Kidney (tissue), 22 donors: ENCODE measurements at places on chromosomes 16 and 17. TPM values are rescaled to one million over a fixed set of nuclear protein-coding genes. Genes with fewer than 3 reads are reported as not detected.

- H3K36me3 ChIP-seq: no peaks in the 10 kb centered on the region
- no peak overlapping the region for H3K4me3 ChIP-seq
- no peak for DNase-seq
- no peaks in the 10 kb centered on the region for H3K4me1 ChIP-seq
- H3K27me3 ChIP-seq: no peaks in the 10 kb centered on the region
These were observed 72.2 kb downstream of the XPO6 start for GRCh38 chr16:28139530-28139929.

GRCh38 chr16:68470461-68471150, 22.3 kb upstream of the SMPD3 start:
- H3K27ac ChIP-seq: no peak overlapping the region
- H3K36me3 ChIP-seq: no peaks in the 10 kb centered on the region
- no peak overlapping the region for H3K4me3 ChIP-seq
- no peak for DNase-seq
- H3K27me3 ChIP-seq: no peaks in the 10 kb centered on the region

DNA sequence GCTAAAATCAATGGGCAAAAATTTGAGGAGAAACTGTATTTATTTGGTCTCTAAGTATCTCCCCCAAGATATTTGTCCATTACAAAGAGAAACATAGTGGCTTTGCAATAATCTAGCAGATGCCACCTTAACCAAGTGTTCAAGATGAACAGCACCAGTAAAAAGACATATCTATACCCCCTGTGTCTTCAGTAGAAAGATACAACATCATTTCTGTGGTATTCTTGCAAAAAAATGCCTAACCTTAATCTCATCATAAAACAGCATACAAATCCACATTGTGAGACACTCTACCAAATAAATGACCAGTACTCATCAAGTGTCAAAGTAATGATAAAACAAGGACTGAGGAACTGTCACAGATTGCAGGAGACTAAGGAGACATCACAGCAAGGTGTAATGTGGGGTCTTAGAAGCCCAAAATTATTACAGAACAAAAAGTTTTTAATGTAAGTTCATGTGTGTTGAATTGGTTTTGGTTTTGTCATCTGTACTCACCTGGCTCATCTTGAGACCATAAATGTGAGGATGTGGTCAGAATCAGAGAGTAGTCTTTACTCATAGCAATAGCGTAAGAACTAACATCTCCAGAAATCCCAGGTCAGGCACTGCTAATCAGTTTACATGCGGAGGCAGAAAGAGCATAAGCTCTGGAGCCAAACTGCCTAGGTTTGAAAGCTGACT, 77.2 kb downstream of the AATF start:
- no peak overlapping the region for H3K4me3 ChIP-seq
- no peaks in the 10 kb centered on the region for H3K27me3 ChIP-seq
- no peaks in the 10 kb centered on the region for H3K4me1 ChIP-seq
- H3K27ac ChIP-seq: no peak overlapping the region

GRCh38 chr17:12952012-12952411, 65.8 kb downstream of the ELAC2 start:
- no peaks in the 10 kb centered on the region for H3K27me3 ChIP-seq
- no peak for DNase-seq
- H3K36me3 ChIP-seq: no peaks in the 10 kb centered on the region
- H3K4me3 ChIP-seq: no peak overlapping the region
- no peaks in the 10 kb centered on the region for H3K4me1 ChIP-seq

DNA sequence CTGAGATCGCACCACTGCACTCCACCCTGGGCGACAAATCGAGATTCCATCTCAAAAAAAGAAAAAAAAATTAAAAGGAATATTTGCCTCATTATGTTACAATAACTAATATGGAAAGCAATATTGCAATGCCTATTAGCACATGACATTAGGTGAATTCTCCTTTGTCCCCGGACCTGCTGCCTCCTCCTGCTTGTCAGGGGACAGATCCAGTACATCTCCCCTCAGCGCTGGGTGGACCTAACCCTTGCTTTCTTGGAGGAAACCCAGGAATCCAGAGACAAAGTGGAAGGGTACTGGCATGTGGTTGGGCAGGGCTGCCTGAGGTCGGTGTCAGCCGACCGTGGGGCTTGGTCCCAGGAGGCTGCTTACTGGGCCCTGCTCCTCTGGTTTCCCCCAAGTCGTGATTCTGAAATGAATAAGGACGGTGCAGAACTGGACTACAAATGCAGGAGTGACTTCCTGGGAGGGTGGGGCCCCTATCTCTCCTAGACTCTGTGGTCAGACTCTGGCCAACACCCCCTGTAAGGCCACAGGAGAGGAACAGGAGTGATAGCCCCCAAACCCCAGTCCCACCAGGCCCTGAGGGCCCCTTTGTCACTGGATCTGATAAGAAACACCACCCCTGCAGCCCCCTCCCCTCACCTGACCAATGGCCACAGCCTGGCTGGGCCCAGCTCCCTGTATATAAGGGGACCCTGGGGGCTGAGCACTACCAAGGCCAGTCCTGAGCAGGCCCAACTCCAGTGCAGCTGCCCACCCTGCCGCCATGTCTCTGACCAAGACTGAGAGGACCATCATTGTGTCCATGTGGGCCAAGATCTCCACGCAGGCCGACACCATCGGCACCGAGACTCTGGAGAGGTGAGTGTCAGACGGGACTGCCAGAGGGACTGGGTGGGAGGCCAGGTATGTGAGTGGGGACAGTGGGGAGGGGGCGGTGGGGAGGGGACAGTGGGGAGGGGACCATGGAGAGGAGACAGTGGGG, at the start of gene HBZ:
Gene HBZ (plus strand): TSS at position 504 of the 988 bp plus-strand sequence. CDS start 266 bp downstream, at position 770.
- no peaks in the 10 kb centered on the region for H3K36me3 ChIP-seq
- peaks cover 12% of the 10 kb centered on the region for H3K27me3 ChIP-seq

DNA sequence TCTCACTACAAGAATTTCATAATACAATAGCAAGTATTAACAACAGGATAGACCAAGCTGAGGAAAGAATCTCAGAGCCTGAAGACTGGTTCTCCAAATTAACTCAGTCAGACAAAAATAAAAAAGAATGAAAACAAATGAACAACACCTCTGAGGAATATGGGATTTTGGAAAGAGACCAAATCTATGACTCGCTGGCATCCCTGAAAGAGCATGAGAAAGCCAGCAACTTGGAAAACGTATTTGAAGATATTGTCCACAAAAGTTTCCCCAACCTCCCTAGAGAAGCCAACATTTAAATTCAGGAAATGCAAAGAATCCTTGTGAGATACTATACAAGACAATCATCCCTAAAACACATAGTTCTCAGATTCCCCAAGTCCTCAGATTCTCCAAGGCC, 20.9 kb downstream of the NLRP1 start:
- H3K27ac ChIP-seq: no peak overlapping the region
- H3K4me1 ChIP-seq: no peaks in the 10 kb centered on the region
- H3K27me3 ChIP-seq: no peaks in the 10 kb centered on the region
- no peak overlapping the region for H3K4me3 ChIP-seq

DNA sequence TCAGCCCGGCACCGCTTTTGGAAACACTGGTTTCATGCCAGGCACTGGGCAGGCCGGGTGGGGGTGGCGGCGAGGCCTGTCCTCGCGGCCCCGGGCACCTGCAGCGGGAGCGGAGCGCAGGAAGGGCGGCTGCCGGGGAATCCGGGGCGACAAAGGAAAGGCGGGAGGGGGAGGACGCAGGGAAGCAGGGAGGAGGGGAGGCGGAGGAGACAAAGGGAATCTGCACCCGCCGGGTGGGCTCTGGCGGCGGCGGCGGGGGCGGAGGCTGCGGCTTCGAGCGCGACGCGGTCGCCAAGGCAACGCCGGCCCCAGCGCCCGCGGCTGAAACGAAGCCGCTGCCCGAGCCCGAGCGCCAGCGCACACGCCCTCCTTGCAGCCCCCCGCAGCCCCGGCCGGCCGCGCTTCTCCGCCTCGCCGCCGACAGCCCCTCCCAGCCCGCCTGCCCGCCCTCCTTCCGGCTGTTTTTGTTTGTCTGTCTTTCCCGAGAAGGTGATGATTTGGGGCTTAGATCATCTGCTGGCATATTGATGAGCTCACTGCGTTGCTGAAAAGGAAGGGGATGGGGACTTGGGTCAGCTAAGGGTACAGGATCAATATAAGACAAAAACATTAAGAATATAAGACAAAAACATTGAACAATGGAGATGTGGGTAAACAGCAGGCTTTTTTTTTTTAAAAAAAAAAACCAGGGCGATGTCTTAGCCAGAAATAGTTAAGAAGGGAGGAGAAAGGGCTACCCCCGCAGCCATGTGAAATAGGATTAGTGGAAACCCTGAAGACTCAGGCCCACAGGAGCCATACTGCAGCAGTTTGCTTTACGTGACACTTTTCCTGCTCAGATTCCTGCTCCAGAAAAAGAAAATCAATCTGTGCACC, 32.7 kb downstream of the CDK5R1 start:
- DNase-seq: peak; percentile 92
- peak overlapping the region; percentile 48 for H3K4me3 ChIP-seq
- no peak overlapping the region for H3K27ac ChIP-seq
- H3K27me3 ChIP-seq: no peaks in the 10 kb centered on the region
- no peaks in the 10 kb centered on the region for H3K36me3 ChIP-seq

Gene NAE1
- 45.6 TPM for total RNA-seq

- DNase-seq: no peak
- H3K27ac ChIP-seq: no peak overlapping the region
- H3K27me3 ChIP-seq: no peaks in the 10 kb centered on the region
These were observed 57.4 kb downstream of the PLCG2 start for GRCh38 chr16:81836279-81837054.

Gene C17orf75
- total RNA-seq: 19.4 TPM

DNA sequence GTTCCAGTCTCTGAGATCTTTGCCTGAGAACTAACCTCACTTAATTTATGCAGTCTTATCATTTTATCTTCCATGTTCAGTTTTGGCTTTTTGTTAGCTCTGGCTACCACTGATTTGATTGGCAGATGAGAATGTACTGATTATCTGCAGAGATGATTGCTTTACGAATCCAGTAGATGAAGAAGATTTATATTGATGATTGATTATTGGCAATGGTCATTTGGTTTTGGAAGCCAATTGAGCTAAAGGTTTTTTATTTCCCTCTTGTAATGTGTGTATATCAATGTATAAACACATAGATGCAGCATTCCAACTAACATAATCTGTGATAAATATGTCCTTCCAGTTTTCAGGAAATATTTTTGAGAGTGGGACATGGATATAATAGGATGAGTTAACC, 763.6 kb downstream of the CDH11 start:
- no peaks in the 10 kb centered on the region for H3K27me3 ChIP-seq
- H3K4me3 ChIP-seq: no peak overlapping the region
- H3K36me3 ChIP-seq: no peaks in the 10 kb centered on the region
- no peak for DNase-seq
- H3K4me1 ChIP-seq: no peaks in the 10 kb centered on the region

DNA sequence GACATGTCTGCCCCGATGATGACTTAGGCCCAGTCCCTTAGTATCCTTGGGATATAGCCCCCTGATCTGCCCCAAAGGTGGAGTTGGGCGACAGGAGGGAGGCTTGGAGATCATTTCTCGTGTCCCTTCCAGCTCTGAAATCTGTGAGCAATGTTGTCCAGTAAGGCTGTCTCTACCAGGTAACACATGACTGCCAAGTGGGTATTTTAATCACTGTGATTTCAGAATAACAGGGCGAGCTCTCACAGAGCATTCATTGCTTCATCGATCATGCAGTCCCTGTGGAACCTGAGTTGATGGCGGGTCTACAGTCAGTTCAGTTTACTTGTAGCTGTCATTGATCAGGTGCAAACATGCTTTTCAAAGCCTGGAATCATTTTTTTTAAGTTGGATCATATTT, 39.2 kb downstream of the KSR1 start:
- peak; percentile 60 for DNase-seq
- peaks cover 46% of the 10 kb centered on the region for H3K4me1 ChIP-seq
- H3K36me3 ChIP-seq: no peaks in the 10 kb centered on the region
- H3K27ac ChIP-seq: peak overlapping the region; percentile 83
- no peak overlapping the region for H3K4me3 ChIP-seq

Gene TUBD1
- 11.9 TPM for total RNA-seq

Gene SNX20
- 6.2 TPM for total RNA-seq

- H3K4me1 ChIP-seq: no peaks in the 10 kb centered on the region
- no peak for DNase-seq
- H3K4me3 ChIP-seq: no peak overlapping the region
- H3K36me3 ChIP-seq: no peaks in the 10 kb centered on the region
- H3K27ac ChIP-seq: no peak overlapping the region
These were observed 54.3 kb downstream of the RPTOR start for GRCh38 chr17:80598813-80599545.

Gene SAT2
- total RNA-seq: 74.7 TPM

- H3K27me3 ChIP-seq: no peaks in the 10 kb centered on the region
- H3K27ac ChIP-seq: no peak overlapping the region
- no peak for DNase-seq
- H3K4me3 ChIP-seq: no peak overlapping the region
- no peaks in the 10 kb centered on the region for H3K36me3 ChIP-seq
These were observed 201.1 kb upstream of the MAF start for GRCh38 chr16:79801646-79802045.

DNA sequence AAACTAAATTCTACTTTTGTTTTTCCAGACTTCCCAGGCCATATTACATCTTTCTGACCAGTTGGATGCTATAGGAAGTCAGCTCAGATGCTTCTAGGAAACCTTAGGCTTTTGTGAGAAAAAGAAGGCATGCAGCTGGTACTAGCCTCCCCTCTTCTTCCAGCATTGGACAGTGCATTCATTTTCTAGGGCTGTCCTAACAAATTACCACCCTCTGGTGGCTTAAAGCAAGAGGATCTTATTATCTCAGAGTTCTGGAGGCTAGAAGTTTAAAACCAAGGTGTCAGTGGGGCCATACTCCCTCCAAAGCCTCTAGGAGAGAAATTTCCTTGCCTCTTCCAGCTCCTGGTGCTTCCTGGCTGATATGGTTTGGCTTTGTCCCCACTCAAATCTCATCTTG, 467.8 kb downstream of the SLC39A11 start:
- H3K4me3 ChIP-seq: no peak overlapping the region
- H3K4me1 ChIP-seq: no peaks in the 10 kb centered on the region
- no peaks in the 10 kb centered on the region for H3K36me3 ChIP-seq
- no peaks in the 10 kb centered on the region for H3K27me3 ChIP-seq
- DNase-seq: no peak
- H3K27ac ChIP-seq: no peak overlapping the region

- no peak for DNase-seq
- no peaks in the 10 kb centered on the region for H3K4me1 ChIP-seq
- no peaks in the 10 kb centered on the region for H3K36me3 ChIP-seq
These were observed 16.2 kb upstream of the CD300E start for GRCh38 chr17:74639704-74640151.
